ENCODE measurements at places on chromosomes 6 and 20.

DNA sequence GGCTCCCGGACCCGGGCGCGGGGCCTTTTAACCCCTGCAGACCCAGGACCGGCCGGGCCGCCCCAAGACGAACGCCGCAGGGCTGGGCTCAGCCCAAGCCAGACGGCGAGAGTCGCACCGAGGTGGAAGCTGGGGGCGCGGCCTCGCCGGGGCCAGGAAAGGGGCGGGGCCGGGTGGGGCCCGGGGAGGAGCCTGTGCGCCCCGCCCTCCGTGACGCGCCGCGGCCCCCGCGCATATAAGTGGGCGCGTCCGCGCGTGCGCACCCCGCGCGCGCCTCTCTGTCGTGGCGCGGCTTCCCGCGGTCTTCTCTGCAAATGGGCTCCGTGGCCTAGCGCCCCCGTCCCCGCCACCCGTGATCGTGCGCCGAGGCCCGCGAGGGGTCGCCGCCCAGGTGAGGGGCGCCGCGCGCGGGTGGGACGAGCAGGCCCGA lies at the start of gene PPDPF:
TSS of gene PPDPF (plus strand) at position 262 of the 430 bp plus-strand sequence. CDS start 544 bp downstream, outside the sequence.
- no peak for DNase-seq

DNA sequence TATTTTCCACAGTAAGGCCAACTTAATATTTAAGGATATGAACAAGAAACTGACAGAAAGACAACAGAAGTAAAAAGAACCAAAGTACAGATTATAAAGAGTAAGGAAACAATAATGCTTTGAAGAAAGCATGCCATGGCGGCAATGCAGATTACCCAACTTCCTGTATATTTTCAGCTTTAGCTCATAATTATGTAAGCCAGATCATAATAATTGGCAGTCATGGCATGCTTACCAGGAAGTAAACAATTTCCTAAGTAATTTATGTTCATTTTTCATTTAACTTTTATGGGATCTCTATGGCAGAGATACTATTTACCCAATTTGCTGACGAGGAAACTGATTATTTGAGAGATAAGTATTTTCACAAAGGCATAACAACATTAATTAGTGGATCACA lies 988.7 kb downstream of the HACE1 start:
- DNase-seq = no peak

DNA sequence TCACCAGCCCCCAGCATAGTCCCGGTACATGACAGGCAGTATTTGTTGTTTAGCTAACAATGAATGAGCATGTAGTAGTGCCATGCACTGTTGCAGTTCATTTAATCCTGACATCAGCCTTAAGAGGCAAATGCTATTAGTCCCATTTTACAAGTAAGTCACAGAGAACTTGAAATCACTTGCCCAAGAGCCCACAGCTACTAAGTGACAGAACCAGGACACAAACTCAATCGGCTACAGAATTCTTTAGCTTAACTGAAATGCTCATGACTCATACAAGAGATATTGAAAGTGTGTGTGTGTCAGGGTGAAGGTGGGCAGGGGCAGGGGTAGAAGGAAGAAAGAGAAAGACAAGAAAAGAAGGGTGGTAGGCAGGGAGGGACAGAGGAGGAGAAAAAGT lies 52.7 kb downstream of the UNC5CL start:
- no peak for DNase-seq

DNA sequence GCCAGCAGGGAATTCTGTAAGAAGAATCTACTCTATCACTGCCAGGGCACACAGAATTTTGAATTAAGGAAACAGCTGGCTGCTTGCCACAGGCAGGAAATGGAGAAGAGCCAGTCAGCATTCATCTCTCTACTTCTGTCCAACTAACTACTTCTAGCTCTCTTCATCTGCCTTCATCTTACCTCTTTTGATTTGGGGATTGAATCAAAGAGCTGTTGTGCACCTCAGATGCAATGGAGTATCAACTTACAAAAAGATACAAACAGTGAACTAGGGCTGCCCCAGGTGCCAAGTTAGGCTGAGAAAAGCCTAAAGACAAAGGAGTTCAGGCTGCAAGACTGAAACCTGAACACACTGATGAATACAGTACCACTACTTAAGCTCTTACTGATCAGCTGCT lies 82.0 kb downstream of the PTPRK start:
- DNase-seq = no peak

DNA sequence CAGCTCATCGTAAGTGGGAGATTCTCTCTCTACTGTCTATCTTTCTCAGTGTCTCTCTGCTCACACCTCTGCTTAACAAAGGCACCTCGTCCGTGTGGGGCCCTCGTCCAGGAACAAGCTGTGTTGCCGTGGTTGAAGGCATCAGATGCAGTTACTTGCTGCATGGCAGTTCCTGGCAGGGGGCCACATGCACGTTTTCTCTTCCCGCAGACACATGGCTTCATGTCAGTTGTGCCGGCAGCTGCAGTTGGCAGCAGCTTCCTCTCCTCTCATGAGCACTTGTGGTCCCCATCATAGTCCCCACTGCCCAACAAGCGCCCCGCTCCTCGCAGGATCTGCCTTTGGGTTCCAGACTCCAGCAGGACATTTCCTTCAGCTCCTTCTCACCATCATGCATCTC lies 7.1 kb upstream of the AFDN start:
- no peak for DNase-seq

- no peak for DNase-seq
These were observed 22.8 kb downstream of the KIF13A start for GRCh38 chr6:17964633-17965032.

DNA sequence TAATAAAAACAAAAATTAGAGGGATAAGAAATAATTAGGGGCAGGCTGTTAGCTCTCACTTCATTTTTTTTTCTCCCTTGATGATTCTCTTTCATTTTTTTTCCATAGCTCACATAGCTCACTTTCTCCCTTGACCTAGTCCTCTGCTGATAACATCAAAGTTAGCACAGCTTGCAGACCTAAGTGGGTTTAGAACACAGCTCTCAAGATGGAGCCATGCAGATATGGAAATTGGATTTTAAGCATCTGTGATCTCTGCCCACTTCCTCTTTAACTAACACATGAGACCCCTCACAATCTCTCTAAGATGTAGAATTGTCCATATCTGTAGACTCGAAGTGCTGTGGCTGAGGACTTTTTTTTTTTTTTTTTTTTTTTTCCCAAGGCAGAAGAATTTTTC lies 257.1 kb downstream of the SOX4 start:
- DNase-seq = no peak

DNA sequence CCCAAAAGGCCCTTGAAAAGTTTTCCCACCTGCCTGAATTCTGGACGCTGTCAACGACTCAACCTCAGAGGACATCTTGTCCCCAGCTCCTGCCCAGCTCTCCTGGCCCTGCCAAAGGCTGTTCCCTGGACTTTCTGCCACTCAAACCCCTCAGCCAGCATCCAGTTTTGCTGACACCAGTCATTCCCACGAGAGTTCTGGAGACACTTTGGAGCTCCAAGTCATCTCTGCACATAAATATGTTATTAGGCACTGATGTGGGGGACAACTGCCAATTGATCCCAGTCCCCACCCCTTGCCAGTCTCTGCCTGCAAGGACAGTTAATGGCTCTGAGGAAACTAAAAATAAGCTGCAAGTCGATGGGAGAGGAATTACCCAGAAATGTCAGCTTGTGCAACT lies 38.9 kb upstream of the KCNB1 start:
- DNase-seq = no peak

GRCh38 chr20:17202673-17203072 lies 24.2 kb upstream of the PCSK2 start:
- no peak for DNase-seq
